ENCODE measurements at places on chromosomes 12 and 14.

GRCh38 chr14:95303552-95303951 is 16.2 kb downstream of the CLMN start:
- no peak for DNase-seq

GRCh38 chr14:38080696-38081095 is 127.0 kb upstream of the SSTR1 start:
- no peak for DNase-seq

DNA sequence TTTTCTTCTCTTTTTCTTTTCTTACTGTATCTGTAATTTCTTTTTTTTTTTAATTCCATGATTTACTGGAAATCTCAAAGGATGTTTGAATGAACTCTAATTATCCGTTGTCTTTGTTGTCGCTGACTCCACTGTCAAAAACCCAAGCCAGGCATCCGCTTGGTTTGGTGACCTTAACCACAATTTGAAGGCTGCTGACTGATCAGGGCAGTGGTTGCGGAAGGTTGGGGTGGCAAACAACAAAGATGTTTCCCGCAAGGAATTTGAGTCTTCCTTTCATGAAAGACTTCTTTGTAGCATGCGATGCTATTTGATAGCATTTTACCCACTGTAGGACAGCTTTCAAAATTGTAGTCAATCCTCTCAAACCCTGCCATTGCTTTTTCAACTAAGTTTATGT is 1013.8 kb downstream of the DIO2 start:
- no peak for DNase-seq

DNA sequence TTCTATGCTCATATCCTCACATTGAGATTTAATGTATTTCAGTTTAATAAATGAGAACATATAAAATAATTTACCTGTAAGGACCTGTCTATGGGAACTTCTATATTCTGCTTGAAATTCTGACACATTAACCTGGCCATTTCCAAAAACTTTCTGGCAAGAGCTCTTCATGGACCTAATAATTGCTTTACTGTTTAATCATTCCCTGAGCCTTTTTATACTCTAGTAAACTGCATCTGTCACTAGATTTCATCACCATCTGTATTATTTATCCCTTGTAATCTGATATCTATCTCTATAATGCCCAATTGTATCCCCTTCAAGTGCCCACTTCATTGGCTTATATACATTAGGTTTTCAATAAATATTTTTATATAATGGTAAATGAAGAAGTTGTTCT is 327.7 kb downstream of the RAD51B start:
- DNase-seq: no peak

DNA sequence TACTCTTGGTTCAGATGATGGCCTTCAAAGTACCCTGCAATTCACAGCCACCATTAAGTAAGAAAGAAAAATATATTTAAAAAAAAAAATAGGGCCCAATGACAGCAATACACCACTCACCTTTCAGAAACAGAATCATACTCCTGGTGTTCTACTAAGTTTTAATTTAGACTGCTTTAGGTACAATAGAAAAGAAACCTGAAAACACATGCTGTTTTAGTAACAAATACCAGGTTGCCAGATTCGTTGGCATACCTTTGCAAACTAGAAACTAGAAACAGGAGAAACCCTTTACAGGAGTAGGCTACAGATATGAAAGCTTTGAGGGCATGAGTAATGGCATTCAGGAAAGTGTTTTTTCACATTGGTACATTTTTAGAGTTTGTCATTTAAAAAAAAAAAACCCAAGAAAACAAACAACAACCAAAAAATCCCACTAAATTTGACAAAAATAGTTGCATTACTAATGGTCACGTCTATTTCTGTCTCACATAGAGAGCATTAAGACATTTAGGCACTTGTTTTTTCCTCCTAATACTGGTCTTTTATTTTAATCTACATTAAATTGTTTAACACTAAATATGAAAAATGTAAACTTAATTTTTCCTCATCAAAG is 4.0 kb downstream of the SIX1 start:
- no peak for DNase-seq

DNA sequence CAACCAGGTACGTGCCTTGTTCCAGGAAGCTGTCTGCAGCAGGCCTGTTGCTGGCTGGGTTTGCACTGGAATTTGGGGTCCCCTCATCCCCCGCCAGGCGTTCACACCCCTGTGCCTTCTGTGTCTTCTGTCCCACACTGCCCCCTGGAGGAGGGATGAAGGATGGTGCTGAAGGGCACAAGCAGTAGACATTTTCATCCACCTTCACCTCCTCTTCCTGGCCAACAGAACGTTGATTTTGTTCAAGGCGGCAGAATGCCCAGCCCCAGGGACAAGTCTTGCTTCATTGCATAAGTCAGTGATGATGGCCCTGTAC is 122.1 kb downstream of the CALM1 start:
- DNase-seq: no peak

- no peak for DNase-seq
These were observed 173.3 kb downstream of the PPM1H start for GRCh38 chr12:62761658-62762057.

DNA sequence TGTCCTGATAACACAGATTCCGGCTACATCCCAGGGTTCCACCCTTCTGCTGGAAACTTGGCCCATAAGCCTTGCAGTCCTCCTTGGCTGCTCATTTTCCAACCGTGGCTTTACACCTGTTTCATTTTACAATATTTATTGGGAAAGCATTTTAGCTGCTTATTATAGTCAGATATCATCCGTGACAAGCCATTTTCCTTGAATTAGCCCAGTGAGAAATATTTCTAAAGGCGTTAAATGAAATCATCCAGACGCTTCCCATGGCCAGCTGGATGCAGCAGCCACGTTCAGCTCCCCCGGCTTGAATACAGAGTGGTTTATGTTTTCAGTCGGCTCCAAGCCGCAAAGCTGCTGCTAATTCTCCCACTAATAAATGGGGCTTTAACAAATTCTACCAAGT is 245.0 kb upstream of the PELI2 start:
- DNase-seq: no peak

GRCh38 chr12:25186788-25187402 is 8.1 kb downstream of the DNAI7 start:
- no peak for DNase-seq

DNA sequence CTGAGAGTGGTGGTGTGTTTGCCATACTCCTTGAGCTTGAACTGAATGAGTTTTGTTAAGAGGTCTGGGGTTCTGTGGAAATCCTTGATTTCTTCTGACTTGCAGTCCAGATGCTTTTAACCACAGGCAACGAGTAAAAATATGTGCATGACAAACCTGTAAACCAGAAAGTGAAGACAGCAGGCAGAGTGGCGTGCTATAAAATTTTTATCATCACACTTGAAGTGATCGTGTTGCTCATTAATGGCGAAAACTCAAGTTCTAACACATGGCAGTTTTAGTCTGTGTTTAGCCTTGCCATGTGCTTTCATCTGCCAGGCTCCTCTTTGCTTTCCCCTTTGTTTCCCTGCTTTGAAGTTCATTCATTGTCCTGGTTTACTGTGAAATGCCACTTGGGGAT is 28.0 kb downstream of the TXNRD1 start:
- no peak for DNase-seq

GRCh38 chr14:61476105-61476753 is 154.8 kb downstream of the PRKCH start:
- DNase-seq: no peak

DNA sequence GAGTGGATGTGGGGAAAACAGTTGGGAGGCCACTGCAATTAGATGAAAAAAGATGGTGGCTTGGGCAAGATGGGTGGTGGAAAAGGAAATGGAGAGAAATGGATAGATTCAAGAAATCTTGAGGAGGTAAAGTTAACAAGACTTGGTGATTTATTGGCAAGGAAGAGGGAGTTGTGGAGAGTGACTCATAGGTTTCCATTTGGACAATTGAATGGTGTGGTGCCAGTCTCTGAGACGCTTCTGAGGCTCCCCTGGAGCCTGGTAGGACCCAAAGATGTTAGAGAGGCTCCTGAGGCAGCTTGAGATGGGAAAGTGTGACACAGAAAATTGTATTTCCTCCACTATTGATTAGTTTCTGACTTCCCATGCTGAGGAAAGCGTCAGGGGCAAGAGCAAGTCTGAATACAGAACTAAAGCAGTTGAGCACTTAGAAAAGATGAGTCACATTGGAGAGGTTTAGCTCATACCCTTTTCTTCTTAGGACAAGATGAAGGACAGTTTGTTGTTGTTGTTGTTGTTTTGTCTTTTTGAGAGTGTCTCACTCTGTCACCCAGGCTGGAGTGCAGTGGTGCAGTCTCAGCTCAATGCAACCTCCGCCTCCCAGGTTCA is 4.5 kb downstream of the PRPF40B start:
- DNase-seq: no peak

- peak; percentile 70 for DNase-seq
These were observed 1.5 kb downstream of the FRMD6 start for GRCh38 chr14:51653079-51653774.

- no peak for DNase-seq
These were observed 167.4 kb downstream of the SNAPC1 start for GRCh38 chr14:61929651-61930050.

GRCh38 chr14:84029720-84030119 is 1500.2 kb upstream of the FLRT2 start:
- no peak for DNase-seq

GRCh38 chr12:89181271-89181920 is 170.9 kb downstream of the DUSP6 start:
- DNase-seq: no peak

GRCh38 chr14:90743826-90744225 is 72.4 kb downstream of the TTC7B start:
- no peak for DNase-seq

- no peak for DNase-seq
These were observed 167.9 kb downstream of the PHETA1 start for GRCh38 chr12:111201036-111201435.

DNA sequence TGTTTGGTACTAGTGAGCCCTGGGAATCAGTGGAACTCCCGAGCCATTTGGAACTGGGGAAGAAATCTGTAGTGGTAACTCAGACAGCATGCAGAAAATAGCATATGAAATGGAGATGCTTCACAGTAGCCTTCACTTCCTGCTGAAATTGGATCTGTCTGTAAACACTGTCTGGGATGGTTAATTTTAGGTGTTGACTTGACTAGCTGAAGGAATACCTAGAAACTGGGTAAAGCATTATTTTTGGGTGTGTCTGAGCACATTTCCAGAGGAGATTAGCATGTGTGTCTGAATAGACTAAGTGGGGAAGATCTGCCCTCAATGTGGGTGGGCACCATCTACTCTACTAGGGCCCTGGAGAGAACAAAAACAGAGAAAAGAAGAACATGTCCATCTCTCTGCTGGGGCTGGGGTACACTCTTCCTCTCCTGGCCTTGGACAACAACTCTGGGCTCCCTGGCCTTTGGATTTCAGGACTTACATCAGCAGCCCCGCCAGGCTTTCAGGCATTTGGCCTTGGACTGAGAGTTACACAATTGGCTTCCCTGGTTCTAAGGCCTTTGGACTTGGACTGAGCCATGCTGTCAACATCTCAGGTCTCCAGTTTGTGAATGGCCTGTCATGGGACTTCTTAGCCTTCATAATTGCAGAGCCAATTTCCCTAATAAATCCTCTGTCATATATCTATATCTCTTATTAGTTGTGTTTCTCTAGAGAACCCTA is 14.0 kb upstream of the CRADD start:
- DNase-seq: no peak

GRCh38 chr12:89597770-89598169 is 71.9 kb upstream of the POC1B start:
- no peak for DNase-seq

All from muscle of arm (tissue), 14 donors.